Spinal cord (tissue), 10 donors: ENCODE measurements at places on chromosomes 4 and X. TPM values are rescaled to one million over a fixed set of nuclear protein-coding genes. Genes with fewer than 3 reads are reported as not detected.

DNA sequence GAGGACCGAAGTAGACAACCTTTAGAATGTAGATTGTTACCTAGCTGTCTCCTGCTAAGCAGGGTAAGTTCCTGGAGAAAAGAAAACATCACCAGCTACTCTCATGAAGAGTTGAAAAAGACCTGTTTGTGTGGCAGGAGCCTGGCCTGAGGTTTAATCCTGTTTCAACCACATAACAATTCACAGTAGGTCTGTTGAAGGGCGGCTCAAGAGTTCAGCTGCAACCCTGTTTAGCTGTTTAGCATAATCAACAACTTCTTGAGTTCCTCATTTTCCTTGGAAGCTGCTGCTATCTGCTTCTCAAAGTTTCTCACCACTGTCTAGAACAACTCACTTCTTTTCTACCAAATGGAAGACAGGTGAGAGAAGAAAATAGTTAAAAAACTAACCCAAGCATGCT is 170.4 kb upstream of the TET2 start:
- no peak for DNase-seq

- DNase-seq, result no peak
These were observed 27.1 kb upstream of the ZNF330 start for GRCh38 chr4:141193516-141194034.

CHM gene
- 20.2 TPM for polyA plus RNA-seq

DNA sequence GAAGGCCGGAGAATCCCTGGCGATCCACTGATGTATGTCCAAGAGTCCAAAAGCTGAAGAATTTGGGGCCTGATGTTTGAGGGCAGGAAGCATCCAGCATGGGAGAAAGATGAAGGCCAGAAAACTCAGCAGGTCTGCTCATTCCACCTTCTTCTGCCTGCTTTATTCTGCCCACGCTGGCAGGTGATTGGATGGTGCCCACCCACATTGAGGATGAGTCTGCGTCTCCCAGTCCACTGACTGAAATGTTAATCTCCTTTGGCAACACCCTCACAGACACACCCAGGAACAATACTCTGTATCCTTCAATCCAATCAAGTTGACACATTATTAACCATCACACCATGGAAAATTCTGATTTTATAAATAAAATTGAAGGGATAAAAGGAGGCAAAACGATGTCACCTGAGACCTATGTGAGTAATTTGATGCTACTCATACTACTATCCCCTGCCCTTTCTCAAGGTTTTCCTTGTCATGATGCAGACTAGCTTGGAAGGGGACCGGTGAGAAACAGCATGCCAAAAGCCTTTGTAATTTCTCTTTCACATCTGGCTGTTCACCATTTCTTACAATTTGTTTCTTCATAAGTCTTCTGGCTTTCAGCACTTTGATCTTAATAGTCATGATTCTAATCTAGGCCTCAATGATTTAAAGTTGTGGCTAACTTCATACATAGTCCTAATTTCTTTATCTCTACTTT is 9.7 kb upstream of the PYURF start:
- no peak for DNase-seq

- DNase-seq, result no peak
These were observed 217.1 kb downstream of the ARAP2 start for GRCh38 chr4:36027203-36027602.

DCHS2 gene
- 3.2 TPM for polyA plus RNA-seq

GRCh38 chr4:66300336-66300934 is 630.1 kb upstream of the EPHA5 start:
- no peak for DNase-seq

DNA sequence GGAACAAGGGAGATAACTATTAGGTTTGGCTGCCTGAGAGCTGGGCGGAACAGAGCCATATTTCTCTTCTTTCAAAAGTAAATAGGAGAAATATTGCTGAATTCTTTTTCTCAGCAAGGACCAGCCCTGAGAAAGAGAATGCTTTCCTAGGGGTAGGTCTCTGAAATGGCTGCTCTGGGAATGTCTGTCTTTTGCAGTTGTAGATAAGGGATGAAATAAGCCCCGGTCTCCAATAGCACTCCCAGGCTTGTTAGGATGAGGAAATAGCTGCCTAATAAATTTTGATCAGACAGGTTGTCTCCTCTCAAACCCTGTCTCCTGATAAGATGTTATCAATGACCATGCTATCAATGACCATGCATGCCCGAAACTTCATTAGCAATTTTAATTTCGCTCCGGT is 207.8 kb upstream of the KIT start:
- no peak for DNase-seq
